ENCODE measurements at places on chromosomes 3 and 15. TPM values are rescaled to one million over a fixed set of nuclear protein-coding genes. Genes with fewer than 3 reads are reported as not detected.

Gene TIMP4
- polyA plus RNA-seq = 3.0 TPM

- no peaks in the 10 kb centered on the region for H3K27me3 ChIP-seq
- H3K36me3 ChIP-seq = no peaks in the 10 kb centered on the region
- peak within 1 kb of the TSS; percentile 91 for H3K27ac ChIP-seq
- peaks cover 46% of the 10 kb centered on the region for H3K4me1 ChIP-seq
- peak; percentile 94 for DNase-seq
Observed at GRCh38 chr3:53160660-53161449, at the start of gene PRKCD. TSS of gene PRKCD (plus strand) at chr3:53161209. CDS start at chr3:53178423, 17,214 bp downstream.

- peak; percentile 10 for DNase-seq
- H3K4me1 ChIP-seq = no peaks in the 10 kb centered on the region
- H3K4me3 ChIP-seq = no peak overlapping the region
- no peak overlapping the region for H3K27ac ChIP-seq
Observed at GRCh38 chr3:20511863-20512505, 326.0 kb upstream of the SGO1 start.

Gene RHOA
- polyA plus RNA-seq = 77.8 TPM

Gene TMIE
- polyA plus RNA-seq = 0.52 TPM

- DNase-seq = no peak
- no peaks in the 10 kb centered on the region for H3K27me3 ChIP-seq
- H3K4me1 ChIP-seq = no peaks in the 10 kb centered on the region
- no peak overlapping the region for H3K4me3 ChIP-seq
Observed at GRCh38 chr3:43499256-43499655, 122.6 kb downstream of the ANO10 start.

GRCh38 chr3:183447206-183448001 lies 19.0 kb upstream of the MCF2L2 start:
- H3K36me3 ChIP-seq = no peaks in the 10 kb centered on the region
- peak overlapping the region; percentile 61 for H3K4me3 ChIP-seq
- peak overlapping the region; percentile 57 for H3K27ac ChIP-seq
- H3K27me3 ChIP-seq = no peaks in the 10 kb centered on the region
- no peaks in the 10 kb centered on the region for H3K4me1 ChIP-seq

DNA sequence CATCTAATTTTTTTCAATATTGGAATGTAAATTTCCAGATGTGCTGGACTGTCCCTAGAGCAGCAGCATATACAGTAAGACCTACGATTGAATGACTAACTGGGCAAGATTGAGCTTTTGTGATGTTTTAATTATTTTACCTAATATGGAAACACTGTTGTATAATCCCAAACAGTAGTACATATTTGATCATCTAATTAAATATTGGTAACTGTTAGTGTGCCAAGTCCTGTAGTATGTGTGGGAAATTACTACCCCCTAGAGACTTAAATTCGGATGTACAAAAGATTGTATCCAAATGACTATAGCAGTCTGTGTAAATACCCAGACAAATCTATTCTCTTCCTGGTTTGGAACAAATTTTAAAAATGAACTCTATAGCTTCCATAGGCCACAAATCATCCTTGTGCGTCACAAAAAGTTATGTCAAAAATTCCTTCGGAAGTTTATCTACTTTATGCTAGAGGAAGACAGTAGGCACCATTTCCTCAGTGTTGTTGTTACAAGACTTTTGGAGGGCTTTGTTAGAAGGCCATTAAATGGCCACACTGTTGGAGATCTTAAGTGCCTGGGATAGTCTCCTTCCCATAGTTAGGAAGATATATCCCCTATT lies 41.6 kb downstream of the NKIRAS1 start:
- H3K4me3 ChIP-seq = no peak overlapping the region
- no peak for DNase-seq
- no peak overlapping the region for H3K27ac ChIP-seq
- no peaks in the 10 kb centered on the region for H3K36me3 ChIP-seq

- no peaks in the 10 kb centered on the region for H3K4me1 ChIP-seq
- DNase-seq = no peak
- H3K36me3 ChIP-seq = no peaks in the 10 kb centered on the region
- H3K4me3 ChIP-seq = no peak overlapping the region
- no peak overlapping the region for H3K27ac ChIP-seq
- no peaks in the 10 kb centered on the region for H3K27me3 ChIP-seq
Observed at GRCh38 chr15:58574631-58575030, 142.8 kb downstream of the LIPC start.
